ENCODE measurements at places on chromosomes 1 and 21.

- no peak for DNase-seq
These were observed 64.7 kb upstream of the ANGPTL1 start for GRCh38 chr1:178935610-178936009.

- DNase-seq = no peak
These were observed 805 bp downstream of the ATG4C start for GRCh38 chr1:62784509-62785365.

- no peak for DNase-seq
These were observed 19.7 kb downstream of the VASH2 start for GRCh38 chr1:212970085-212970484.

GRCh38 chr1:20787840-20788795, 1.0 kb upstream of the HP1BP3 start:
- DNase-seq = no peak

- no peak for DNase-seq
These were observed 215.8 kb upstream of the GREM2 start for GRCh38 chr1:240827786-240828185.
